ENCODE measurements at places on chromosomes 16 and 17.

- DNase-seq: no peak
Measured at GRCh38 chr16:48641770-48642169, 31.8 kb upstream of the N4BP1 start.

GRCh38 chr16:24536671-24537070 is 2.7 kb upstream of the RBBP6 start:
- no peak for DNase-seq

GRCh38 chr16:79026117-79026516 is 574.4 kb downstream of the MAF start:
- no peak for DNase-seq

DNA sequence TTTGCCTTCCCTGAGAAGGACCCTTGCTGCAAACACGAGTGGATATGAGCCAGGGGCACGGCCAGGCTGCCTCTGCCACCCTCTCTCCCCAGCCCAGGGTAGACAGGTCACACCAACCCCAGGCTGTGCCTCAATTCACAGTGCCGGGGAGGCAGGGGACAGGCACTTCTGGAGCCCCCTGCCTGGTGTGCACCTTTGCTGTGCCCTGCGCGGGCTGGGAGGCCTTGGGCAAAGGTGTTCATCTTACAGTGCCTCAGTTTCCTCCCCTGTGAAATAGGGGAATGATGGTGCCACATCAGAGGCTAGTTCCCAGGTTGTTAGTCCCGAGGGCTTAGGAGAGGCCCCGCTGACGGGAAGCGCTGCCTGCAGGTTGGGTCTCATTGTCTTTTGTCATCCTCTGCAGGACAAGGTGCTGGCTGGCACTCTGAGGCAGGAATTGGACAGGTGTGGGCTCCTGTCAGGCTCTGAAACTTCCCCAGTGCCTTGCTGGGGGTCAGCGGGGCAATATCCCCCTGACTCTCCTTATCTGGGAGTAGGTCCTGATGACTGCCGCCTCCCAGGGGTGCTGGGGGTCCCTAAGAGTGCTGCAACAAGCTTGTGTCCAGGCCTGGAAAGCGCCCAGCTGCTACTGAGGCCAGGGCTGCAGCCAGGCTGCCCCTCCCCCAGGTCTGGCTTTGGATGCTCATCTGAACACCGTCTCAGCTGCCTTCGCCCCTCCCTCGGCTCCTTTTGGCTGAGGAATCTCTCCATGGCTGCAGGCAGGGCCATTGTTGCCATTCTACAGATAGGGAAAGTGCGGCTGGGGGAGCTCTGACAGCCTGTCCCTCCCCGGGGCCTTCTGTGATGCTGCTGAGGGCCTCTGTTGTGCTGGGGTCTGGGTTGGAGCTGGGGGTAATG is 3.1 kb downstream of the PRSS21 start:
- no peak for DNase-seq

DNA sequence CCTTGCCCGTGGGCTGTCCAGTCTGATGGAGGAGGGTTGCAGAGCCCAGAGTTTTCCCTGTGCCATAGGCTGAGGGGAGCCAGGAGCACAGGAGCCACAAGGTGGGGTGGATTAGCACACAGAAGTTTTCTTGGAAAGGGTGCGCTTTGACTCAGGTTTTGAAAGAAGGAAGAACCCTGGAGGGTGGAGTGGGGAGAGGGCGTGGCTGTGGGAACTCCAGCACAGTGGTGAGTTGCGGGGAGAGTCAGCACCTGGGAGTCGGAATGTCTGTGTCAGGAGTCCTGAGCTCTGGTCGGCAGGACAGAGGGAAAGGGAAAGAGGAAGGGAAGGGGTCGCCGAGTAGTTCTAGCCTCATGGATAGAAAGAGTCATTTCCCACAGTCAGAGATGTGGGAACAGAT is 8.9 kb upstream of the KRT14 start:
- no peak for DNase-seq

DNA sequence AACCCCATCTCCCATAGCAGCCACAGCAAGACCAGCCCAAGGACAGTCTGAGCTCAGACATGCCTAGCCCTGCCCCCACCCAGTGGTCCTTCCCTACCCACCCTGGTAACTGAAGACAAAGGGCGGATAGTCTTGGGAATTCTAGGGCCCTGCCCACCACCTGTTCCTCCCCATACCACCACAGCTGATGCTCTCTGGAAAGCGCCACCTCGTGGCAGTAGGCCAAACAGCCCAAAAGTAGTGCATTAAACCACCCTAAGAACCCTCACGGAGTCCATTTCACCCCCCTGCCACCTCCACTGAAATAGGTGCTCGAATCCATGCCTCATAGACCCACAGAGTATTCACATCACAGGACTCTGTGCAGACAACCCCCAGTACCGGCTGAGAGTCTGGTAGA is 1021.4 kb downstream of the CDH8 start:
- DNase-seq: no peak

GRCh38 chr16:68369697-68370580 is 59.1 kb downstream of the PRMT7 start:
- DNase-seq: peak; percentile 54

GRCh38 chr16:85445779-85446222 is 167.3 kb upstream of the GSE1 start:
- DNase-seq: no peak

DNA sequence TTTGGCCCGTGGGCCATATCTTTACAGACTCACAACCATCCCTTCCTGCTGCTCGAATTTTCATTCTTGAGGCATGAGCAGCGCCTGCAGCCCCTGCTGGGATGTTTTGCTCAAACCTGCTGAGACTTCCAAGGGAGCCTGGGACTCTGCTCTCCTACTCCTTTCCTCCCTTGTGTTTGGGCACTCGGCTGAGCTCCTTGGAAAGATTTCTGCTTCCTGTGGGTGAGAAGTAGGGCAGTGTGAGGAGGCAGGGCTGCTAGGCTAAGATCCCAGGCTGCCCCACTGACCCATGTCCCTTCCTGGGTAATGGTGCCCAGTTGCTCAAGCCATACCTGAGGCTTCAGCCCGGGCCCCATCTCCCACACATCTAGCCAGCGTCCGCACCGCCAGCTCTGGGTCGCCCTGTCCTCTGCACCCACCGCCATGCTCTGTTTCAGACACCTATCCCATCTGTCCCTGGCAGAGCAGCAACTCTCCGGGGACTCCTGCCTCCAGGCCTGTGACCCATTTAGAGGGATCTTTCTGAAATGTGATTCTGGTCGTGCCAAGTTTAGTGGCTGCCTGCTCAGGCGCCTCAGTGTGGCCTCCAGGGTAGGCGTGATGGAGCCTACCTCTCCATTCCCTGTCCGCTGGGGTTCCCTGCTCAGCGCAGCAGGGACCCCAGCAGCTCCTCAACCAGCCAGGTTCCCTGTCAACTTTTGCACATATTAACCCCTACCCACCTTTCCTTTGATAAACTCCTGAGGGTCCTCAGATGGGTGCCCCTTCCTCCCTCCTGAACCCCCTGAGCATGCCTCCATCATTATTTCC is 190.1 kb downstream of the CCDC182 start:
- no peak for DNase-seq

- peak; percentile 0 for DNase-seq
Measured at GRCh38 chr17:19867079-19867328, 732 bp downstream of the ULK2 start.

- DNase-seq: no peak
Measured at GRCh38 chr17:27475981-27476895, 20.0 kb downstream of the KSR1 start.

DNA sequence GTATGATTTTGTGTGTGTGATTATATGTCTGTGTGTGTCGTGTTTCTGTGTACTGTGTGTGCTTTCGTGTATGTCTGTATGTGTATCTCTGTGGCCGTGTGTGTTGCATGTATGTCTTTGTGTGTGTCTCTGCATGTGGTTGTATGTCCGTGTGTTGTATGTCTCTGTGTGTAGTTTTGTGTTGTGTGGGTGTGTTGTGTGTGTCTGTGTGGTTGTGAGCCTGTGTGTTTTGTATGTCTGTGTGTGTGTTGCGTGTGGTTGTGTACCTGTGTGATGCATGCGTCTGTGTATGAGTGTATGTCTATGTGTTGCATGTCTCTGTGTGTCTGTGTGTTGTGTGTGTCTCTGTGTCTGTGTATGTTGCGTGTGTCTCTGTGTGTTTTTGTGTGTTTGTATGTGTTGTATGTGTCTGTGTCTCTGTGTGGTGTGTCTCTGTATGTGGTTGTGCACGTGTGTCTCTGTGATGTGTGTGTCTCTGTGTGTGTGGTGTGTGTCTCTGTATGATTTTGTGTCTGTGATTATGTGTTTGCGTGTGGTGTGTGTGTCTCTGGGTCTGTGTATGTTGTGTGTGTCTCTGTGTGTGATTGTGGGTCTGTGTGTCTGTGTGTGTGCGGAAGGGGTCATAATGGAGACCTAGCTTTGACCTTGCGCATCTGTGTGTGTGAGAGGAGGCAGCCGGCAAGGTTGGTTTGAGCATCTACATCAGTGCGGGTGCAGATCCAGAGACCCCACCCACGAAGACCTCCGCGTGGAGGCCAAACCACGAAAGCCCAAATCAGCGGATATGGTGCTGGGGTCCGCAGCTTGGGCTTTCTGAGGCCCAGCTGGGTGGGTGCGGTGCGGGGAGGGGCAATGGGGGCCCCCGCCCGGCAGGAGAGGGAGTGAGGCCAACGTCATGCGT is 212.6 kb upstream of the GSE1 start:
- DNase-seq: no peak

DNA sequence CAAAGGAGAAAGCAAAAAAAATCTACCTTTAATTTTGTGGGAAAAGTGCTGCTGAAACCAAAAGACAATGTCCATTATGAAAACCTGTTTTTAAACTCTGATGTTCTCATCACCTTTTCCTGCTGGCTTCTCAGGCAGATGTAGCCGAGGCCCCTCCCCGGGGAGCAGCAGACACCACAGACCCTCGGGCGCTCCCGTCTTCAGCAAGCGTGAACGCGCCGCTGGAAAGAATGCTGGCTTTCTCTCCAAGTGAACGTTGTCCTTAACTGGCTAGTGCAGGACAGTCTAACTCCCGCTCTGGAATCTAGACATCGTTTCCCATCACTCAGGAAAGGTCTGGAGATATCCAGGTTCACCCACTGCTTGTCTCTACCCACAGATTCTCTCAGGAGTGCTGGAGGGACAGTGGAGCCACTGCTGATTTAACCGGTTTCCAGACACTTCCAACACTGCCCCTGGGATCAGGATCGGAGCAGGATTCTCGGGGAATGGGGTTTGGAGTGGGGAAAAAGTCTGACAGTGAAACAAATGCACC is 211.2 kb downstream of the RBFOX3 start:
- no peak for DNase-seq

GRCh38 chr17:65584604-65585521 is 23.4 kb upstream of the AXIN2 start:
- no peak for DNase-seq

GRCh38 chr17:8128125-8128784 is 4.3 kb upstream of the HES7 start:
- no peak for DNase-seq

GRCh38 chr17:37737971-37738370 is 6.9 kb downstream of the HNF1B start:
- no peak for DNase-seq

DNA sequence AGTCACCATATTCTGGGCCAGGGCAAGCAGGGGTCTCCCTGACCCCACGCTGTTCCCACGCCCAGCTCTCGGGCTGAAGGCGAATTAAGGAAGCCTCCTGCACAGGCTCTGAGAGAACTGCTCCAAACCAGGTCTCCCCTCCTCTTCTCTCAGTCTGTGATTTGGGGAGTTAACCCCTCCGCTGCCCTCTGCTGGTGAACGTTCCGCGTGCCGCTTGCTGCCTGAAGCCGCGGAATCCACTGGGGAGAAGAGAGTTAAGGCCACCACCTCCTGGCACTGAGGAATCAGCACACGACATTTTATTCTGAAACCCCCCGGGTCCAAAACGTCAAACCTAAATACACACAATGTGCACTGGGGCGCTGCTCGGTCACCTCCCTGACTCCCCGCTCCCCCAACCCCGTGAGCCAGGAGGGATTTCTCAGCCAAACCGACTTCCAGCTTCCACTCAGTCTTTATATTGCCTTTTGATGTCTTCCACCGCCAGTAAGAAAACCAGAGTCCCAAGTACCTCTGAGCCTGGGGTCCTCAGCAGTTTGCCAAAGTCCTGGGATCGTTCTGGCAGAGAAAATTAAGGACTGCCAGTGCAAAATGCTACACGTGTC is 54.4 kb upstream of the RCVRN start:
- DNase-seq: peak; percentile 18

- no peak for DNase-seq
Measured at GRCh38 chr17:73323409-73324159, 11.8 kb upstream of the CDC42EP4 start.

GRCh38 chr16:10332241-10332640 is 53.6 kb upstream of the ATF7IP2 start:
- DNase-seq: no peak

- peak; percentile 13 for DNase-seq
Measured at GRCh38 chr17:19386051-19386929, 700 bp downstream of the MFAP4 start.

GRCh38 chr17:57599271-57600045 is 145.6 kb downstream of the CCDC182 start:
- peak; percentile 52 for DNase-seq

- no peak for DNase-seq
Measured at GRCh38 chr16:30104492-30104891, 8.5 kb upstream of the YPEL3 start.

DNA sequence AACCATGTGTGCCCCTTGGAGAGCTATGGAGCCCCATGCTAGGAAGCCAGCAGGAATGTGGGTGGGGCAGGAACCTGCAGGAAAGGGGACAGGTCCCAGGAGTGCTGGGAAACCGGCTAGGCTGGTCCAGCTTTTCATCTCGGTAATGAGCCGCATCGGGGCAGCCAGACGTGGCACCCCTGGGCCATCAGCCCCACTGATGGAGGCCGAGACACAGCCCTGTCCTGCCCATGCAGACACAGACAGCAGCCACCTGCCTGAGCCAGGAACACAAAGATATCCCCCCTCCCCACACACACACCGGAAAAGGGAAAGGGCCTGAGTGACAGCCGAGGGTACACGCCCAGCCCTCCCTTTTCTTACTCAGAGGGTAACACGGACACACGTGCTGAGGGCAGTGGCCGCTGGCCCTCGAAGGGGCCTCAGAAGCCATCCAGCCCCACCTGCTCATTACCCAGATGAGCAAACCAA is 18.1 kb downstream of the PPL start:
- DNase-seq: no peak

DNA sequence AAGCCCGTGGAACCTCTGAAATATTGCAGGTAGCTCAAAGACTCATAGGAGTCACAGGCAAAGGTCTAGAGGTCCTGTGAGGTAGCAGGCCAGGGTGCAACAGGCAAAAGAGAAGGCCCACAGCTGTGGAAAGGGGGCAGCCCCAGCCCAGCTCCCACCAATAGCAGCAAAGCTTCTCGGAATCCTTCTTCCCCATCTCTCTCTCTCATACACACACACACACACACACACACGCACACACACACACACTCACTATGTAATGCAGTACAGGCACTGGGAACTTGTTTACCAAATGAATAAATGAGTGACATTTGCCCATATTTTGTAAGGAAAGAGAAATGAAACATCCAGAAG is 16.8 kb upstream of the SUPT4H1 start:
- no peak for DNase-seq

DNA sequence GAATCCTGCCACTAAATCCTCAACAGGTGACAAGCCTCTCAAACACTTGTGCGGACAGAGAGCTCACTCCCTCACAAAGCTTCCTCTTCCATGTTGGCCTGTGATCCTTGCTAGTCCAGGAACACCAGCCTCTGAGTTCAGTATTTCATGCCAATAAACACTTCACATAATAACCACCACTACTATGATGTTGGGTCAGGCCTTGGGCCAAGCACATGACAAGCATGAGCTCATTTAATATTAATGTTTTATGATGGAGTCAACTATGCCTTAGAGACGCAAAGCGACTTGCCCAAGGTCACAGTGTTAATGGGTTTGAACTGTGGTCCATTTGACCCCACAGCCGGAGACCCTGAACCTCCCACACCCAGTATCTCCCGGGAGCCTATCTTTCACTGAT is 129.1 kb downstream of the GAS7 start:
- no peak for DNase-seq
